Keratinocyte (primary cell): ENCODE measurements at places on chromosomes 1 and 21.

GRCh38 chr21:31560479-31560878 lies 99.0 kb upstream of the SOD1 start:
- no peak for DNase-seq

DNA sequence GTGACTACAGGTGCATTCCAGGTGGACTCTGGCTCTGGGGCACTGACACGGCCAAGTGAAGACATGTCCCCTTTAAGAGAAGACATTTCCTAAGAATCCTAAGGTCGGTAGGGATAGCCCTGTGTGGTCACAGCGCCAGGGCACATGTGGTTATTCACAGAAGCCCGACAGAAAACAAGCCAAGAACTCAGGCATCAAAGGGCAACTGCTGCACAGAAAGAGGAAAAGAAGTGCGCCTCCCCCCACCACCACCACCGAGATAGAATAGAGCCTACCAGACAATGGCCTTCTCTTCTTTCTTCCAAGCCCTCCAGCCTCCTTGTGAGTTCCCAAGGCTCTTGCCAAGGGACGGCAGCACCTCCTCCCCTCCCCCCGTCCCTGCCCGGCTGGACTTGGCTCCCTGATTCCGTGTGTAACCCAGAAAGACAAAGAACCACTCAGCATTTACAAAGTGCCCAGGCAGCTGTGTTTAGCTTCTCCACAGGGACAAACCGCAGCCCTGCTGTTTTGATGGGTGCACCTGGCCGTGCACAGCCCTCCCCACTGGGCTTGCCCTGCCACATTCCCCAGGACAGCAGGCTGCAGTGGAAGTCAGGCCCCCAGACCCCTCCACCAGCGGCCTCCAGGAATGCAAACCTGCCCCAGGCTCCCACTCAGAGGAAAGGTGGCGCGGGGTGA lies 30.2 kb downstream of the TMPRSS2 start:
- no peak for DNase-seq

- no peak for DNase-seq
Measured at GRCh38 chr1:3697104-3697503, 44.8 kb downstream of the TP73 start.

GRCh38 chr21:27024301-27024700 lies 57.4 kb upstream of the ADAMTS5 start:
- DNase-seq, result no peak

- peak; percentile 99 for DNase-seq
Measured at GRCh38 chr21:33641352-33642026, at the start of gene CRYZL1. TSS of gene CRYZL1 (minus strand) at chr21:33641741. CDS start at chr21:33631551, 10,190 bp downstream.

GRCh38 chr1:182317611-182318161 lies 73.9 kb downstream of the GLUL start:
- no peak for DNase-seq

DNA sequence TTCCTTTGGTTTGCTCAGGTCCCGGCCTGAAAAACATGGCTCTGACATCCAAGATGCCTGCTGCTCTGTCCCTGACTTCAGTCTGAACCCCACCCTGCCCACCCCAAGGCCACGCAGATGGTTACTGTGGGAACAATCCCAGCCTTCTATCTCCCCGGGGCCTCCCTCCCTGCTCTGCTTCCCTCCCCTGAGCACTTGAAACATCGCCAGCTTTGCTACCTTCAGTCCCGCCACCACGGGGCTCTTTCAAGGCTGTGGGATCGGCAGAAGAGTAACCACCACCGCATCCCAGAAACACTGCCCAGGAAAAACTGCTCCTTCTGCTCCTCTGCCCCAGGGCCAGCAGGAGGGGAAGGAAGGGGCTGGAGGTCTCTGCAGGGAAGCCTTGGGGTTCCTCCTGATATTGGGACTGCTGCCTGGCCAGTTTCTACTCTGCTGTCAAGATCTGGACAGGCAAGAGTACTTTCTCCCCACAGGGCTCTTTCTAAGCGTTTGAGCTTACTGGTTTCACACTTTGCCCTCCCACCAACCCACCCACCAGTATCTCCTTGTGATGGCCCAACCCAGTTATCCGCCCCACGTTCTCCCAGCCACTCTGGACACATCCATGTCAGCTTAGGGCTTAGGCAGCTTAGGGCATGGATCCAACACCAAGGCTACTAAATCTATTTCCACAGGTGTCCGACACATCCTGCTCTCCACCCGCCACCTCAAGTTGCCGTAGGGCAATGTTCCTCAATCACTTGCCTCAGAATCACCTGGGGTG lies 8.4 kb downstream of the ETNK2 start:
- no peak for DNase-seq

- no peak for DNase-seq
Measured at GRCh38 chr1:108533351-108534083, 26.4 kb upstream of the EEIG2 start.

GRCh38 chr1:175731581-175731980 lies 11.8 kb downstream of the TNR start:
- DNase-seq, result no peak

- DNase-seq, result no peak
Measured at GRCh38 chr21:26130249-26130881, 40.2 kb downstream of the APP start.

- no peak for DNase-seq
Measured at GRCh38 chr1:193190096-193190744, 3.8 kb upstream of the B3GALT2 start.

DNA sequence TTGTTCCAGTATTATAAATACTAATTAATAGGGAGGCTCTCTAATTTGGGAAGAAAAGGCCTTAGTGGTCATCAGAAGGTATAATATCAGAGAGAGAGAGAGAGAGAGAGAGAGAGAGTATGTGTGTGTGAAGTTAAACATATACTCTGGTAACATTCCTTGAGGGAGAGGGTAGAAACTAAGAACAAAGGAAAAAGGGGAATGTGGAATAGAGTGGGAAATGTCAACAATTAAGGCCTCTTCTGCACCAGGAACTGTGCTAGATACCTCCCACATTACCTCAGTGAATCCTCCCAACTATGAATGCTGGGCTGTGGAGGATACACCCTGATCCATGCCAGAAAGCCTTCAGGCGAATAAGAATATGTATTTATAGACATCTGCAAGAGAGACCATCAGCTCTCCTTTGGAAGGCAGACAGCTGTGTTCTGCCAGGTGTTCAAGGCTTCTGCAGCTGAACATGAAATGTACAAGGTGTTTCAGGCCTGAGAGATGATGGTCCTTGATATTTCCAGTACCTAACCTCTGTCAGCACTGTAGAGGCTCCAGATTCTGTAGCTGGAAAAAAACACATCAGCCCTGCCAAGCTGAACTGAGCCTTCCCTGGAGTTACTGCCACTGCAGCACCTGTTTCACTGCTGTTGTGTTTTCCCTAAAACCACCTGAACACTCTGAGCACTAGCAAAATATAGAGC lies 29.1 kb downstream of the TBX15 start:
- DNase-seq, result no peak

DNA sequence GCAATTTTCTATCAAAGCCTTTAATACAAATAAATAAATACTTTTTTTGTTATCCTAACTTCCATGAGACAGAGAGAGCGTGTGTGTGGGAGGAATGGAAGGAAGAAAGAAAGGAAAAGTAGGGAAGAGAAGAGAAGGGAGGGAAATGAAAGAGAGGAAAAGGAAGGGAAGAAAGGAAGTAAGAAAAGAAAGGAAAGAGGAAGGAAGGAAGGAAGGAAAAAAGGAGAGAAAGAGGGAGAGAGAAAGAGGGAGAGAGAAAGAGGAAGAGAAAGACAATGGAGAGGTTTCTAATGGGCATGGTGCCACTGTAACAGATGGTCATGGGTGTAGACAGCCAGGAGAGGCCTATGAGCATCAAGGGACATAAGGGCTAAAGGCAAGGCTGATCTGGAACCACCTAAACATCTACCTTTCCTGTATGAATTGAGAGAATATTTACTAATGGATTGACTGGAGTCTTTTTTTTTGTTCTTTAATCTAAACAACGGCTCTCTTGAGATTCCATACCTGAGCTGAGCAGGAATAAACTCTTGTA lies 234.9 kb downstream of the PTPRC start:
- no peak for DNase-seq

DNA sequence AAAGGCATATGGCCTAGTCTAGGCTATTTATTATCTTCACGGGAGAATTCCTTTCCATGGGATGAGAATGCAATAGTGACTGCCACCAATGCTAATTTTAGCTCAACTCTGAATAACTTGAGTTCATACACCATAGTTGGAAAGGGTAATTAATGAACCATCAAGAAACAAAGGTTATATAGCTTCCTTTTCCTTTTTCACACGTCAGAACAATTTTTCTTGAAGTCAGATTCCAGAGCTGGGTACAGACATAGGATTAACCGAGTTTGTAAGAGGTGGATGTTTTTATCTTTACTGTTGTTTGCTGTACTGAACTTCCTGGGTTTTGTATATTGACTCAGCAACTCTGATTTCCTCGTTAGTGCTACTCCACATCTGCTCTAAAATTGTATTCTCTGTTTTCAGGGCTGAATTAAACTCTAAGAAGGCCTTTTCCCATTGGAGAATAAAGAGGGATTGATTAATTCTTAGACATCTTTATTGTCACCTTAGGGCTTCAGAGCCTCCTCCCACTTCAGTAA lies 262.0 kb downstream of the NUF2 start:
- no peak for DNase-seq

- DNase-seq, result no peak
Measured at GRCh38 chr1:207455183-207455754, 1.1 kb downstream of the CR2 start.

- no peak for DNase-seq
Measured at GRCh38 chr1:48019714-48020315, 22.6 kb upstream of the TRABD2B start.

- DNase-seq, result no peak
Measured at GRCh38 chr1:7929637-7930036, 11.0 kb downstream of the TNFRSF9 start.

DNA sequence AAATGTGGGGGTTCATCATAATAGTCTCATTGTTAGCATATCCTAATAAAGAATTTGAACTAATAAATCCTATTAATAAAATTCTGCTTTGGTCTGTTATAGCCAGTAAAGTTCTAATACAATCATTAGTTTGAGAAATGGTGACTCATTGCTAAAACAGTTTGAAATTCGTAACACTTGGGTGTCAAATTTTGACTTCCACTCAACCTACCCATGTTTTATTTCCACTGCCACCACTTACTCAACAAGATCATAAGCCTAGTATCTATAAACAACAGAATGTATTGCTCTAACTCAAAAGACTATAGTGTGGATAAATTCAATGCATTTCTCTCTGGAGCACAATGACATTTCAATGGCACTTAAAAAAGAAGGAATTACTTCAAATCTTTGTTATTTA lies 29.1 kb downstream of the LGALS8 start:
- no peak for DNase-seq

GRCh38 chr1:21090463-21090862 lies 86.2 kb downstream of the EIF4G3 start:
- no peak for DNase-seq

DNA sequence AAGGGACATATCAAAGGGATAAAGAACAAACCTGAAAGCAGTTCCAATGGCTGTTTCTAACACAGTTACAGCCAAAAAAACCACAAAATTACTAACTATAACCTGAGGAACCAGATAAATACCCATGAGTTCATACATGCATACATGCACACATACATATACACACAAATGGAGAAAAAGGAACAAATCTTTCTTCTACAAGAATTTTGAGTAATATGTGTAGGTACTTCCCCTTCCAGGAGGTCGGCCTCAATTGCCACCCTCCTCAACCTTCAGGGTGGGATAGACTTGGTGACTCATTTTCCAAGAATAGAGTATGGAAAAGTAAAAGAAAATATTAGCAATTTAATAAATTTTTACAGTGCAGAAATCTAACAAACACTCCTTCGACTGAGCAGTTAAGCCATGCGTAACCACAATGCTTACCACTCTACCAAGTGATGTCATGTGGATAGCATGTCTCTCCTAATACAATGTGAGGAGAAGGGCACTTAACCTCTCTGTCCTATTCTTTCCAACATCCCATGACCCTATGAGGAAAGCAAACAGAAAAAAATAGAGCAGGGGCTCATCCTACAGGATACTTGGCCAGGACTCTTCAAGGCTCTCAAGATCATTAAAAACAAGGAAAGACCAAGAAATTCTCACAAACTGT lies 243.0 kb upstream of the RUNX1 start:
- no peak for DNase-seq

- DNase-seq, result no peak
Measured at GRCh38 chr1:46490406-46490655, 695 bp downstream of the DMBX1 start.

DNA sequence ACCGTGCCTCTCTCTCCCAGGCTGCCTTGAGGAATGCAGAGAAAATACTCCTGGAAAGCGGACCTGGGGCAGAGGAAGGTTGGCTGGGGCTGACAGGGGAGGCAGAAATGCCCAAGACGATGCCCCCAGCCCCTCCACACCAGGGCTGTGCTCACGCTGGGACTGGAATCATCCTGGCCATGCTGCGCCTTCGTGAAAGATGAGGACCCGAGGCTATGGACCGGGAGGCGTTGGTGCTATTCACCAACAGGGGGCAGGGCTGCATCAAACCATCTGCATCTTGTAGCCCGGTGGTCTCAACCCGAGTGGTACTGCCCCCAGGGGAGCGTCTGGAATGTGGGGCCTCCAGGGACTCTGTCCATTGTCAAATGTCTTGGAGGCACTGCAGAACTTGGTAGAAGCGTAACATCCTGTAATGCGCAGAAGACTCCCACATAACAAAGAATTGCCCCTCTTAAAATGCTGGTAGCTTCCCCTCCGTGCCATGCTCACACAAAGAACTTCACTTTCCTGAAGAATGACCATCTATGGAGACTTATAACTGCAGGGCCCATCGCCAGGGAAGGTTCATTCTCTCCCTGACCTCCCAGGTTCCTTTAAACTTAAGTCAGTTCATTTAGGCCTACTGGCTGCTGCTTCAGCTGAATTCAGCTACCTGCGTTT lies 251.2 kb downstream of the RRAGC start:
- no peak for DNase-seq

DNA sequence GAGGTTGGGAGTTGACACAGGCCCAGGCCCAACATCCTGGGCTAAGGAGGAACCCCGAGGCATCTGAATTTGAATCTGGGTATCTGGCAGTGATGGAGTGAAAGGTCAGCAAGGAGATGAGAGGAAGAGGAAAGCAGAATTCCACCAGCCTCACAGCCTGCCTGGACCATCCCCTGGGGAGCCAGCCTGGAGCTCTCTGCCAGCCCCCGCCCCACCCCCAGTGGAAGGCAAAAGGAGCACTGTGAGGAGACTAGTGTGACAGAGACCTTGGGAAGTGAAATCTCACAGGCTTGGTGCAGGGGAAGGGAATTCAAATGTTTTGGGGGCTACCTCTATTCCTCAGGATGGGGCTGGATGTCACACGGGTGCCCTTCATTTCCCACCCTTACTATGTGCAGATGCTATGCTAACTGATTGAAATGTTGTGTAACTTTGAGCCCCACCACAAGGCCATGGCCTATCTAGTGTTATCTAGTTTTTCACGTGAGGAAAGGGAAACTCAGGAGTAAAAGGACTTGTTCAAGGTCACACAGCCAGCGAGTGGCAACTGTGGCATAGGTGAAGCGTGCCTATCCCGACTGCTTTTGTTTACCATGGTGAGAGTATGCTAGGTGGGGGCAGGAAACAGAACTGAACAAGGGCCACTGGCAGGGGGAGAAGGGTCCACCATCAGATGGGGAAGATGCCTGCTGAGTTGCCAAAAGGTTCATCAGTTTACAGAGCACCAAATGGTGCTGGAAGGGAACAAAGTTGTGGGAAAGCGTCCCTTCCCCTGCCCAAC lies 29.8 kb downstream of the AHDC1 start:
- no peak for DNase-seq
